ENCODE measurements at places on chromosomes 7 and 10. TPM values are rescaled to one million over a fixed set of nuclear protein-coding genes. Genes with fewer than 3 reads are reported as not detected.

GRCh38 chr7:151700586-151701165, 176.2 kb downstream of the PRKAG2 start:
- DNase-seq: no peak

- DNase-seq: no peak
Observed at GRCh38 chr10:125006921-125007426, 65.1 kb downstream of the ZRANB1 start.

The HMX2 gene
- not detected for polyA plus RNA-seq

The ZNF425 gene
- 0.24 TPM for polyA plus RNA-seq

Data from CD4-positive, alpha-beta memory T cell (primary cell).